ENCODE measurements at places on chromosomes 12 and 14.

DNA sequence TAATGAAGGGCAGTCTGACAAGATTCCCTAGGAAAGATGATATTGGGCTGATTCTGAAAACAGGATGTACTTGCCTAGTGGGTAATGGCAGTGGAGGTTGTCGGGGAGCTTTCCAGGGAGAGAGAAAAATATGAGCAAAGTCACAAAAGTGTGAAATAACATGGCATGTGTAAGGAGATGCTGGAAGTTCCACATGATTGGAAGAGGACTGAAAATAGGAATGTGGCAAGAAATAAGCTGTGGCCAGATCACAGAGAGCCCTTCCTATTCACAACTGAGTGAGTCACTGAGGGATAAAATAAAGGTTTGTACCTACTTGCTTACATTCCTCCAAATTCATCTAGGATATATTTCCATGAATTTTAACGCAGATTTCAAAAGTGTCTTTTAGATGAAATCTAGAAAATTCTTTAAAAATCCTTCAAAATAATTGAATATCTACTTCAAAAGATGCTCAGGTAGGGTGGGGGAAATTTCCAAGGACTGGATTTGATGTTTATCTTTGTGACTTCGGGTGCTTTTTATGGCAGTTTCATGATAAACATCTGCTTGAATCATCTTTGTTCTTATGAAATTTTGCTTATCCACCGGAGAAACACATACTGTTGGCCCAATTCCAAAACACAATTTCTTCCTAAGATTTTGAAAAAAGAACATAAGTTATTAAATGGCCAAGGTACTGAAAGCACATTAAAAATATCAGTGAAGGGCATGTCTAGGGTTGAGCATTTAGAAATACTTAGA, 36.3 kb upstream of the SLC2A13 start:
- DNase-seq, result no peak

DNA sequence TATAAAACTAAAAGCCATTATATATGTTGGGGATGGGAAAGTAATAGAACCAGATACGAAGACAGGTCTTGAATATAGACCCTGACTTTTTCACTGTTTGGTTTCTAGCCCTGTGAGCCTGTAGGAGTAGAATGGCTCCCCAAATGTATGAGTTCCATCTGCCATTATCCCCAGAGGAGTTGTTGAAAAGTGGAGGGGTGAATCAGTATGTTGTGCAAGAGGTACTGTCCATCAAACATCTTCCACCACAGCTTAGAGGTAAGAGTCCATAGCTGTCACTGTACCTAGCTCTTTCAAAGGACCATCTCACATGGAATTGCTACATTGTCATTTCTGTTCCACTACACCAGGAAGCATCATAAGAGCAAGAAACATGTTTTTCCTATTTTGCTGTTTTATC, 1.1 kb downstream of the NCAPD2 start:
- no peak for DNase-seq

GRCh38 chr12:54941659-54942058, 42.9 kb downstream of the TESPA1 start:
- DNase-seq, result no peak

DNA sequence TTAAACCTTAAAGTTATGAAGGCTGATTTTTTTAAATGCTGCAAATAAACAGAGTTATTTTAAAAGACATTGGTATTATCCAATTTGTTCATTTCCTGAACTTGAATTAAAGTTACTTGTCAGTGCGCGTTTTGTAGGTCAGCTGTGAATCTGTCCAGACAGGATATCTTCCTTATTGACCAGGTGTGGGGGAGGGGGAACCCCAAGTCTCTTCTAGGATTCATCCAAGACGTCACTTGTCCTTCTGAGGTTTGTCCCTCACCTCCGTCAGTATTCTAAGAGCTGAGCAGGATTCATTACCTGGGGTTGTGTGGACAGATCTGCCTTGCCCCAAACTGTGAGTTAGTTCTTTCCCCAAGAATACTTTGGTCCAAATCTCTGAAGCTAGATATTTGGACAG, 8.8 kb upstream of the PRIMA1 start:
- no peak for DNase-seq

DNA sequence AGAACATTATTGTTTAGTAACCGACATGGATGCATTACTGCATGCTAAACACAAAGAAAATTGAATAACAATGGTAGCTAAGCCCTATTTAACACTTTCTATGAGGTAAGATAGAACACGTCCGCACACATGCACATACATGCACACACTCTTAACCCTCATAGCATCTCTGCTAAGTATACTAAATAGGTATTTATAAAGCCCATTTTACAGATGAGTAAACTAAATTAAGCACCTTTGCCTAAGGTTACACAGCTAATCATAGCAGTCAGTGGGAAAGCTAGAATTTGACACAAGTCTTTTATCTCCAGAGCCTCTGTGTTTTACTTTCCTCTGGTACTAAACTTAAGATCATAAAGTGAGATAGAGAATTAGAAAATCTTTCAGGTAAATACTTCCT, 435.0 kb downstream of the EGLN3 start:
- no peak for DNase-seq

DNA sequence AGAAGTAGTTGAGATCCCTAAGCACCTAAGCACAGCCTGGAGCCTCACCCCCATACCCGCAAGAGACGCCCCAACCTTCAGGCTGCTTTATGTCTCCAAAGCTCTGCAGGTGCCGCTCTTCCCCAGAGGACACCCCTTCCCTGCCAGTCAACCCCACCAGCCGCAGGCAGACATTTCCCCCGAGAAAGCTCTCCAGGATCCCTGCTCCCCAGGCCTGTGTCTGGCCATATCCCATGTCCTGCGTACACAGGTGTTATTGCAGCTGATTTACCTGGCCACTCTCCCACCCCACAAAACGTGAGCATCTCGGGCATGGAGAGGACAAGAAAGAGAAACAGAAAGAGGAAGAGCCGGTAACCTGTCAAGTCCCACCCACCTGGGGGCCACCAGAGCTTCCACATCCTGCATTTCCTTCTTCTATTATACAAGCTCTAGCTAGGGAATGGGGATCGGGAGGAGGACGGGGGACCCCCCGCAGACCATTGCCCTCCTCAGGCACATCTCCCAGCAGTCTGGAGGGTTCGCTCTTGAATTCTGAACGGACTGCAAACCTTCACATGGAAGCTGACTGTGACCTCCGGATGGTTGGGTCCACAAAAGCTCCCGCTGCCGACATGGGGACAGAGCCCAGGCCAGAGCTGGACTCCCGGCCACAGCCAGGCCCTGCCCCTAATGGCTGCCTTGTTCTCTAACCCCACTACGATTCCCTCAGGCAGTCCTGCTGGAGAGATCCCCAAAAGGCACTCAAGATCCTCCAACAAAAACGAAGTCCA, 17.6 kb downstream of the CCDC88C start:
- DNase-seq, result no peak

GRCh38 chr12:132243596-132244310, 85.6 kb downstream of the GALNT9 start:
- no peak for DNase-seq

- no peak for DNase-seq
These were observed 41.4 kb downstream of the PLEKHG3 start for GRCh38 chr14:64745511-64746091.

- DNase-seq, result no peak
These were observed 121.0 kb downstream of the HELB start for GRCh38 chr12:66423266-66423665.

DNA sequence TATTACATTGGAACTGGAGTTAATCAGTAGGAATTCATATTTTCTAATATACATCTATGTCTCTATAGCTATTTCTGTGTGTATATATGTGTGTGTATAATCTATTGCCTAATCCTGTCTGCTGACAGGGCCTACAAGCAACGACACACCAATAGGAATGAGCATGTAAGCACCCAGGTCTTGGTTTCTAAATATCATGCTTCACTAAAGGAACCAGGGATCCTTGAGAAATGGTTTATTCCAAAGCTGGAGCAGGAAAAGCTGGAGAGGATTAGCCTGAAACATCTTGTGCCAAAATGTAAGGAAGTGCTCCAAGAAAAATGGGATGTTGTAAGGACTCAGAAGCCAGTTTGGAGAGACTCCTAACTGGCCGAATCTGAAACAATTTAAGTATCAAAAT, 29.3 kb upstream of the LGALS3 start:
- DNase-seq, result no peak

DNA sequence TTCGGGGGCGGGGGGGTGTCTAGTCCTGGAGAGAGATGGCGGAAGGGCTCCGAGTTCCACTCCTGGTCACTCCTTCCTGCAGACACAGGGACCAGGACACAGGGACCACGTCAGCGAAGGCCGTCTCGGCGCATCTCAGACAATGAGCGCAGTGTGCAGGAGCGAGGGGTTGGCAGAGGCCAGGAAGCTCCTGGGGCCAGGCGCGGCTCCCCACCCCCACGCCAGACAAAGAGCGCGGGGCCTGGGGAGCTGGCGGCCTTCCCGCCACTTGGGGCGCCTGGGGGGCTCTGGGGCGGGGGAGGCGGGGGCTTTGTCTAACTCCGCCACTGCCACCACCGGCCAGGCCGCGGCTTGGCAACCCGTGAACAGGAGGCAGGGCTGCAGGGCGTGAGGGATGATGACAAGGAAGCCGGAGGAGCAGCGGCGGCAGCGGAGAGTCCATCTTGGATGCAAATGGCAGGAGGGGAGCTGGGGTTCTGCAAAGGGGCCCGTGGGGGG, 2.2 kb downstream of the CDK2AP1 start:
- peak; percentile 8 for DNase-seq

GRCh38 chr12:131421509-131422186, 289.2 kb upstream of the SFSWAP start:
- no peak for DNase-seq

- DNase-seq, result no peak
These were observed 52.2 kb upstream of the AMN start for GRCh38 chr14:102870246-102870645.

DNA sequence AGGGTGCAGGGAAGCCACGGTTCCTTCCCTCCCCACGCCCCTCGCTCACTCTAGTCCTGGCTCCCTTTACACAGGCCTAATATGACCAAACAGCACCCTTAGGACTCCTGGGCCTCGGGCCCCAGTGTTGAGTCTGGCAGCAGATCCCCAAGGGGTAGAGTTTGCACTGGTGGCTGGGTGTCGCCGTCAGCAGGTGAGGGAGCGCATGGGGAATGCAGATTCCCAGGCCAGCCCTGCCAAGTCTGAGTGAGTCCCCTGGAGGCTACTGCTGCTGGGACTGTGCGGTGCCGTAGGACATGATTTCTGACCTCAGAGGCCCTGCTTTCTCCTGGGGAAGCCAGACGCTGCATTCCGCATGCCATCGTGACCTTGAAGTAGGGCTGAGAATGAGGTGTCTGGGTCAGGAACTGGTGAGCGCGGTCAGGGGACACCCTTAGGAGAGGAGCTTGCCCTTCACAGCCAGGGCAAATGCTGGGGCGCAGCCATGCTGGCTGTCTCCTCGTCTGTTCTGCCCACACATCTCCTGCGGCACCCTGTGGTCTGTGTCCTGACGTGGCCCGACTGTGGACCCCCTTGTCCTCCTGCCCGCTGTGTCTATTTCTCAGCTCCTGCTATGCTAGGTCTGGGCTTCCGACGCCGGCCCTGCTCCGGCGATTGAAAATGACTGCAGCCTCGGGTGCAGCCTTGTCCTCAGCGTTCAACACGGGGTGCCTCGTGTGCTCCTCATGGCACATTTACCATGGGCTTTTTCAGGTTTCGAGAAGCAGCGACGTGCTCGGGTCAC, 37.6 kb upstream of the PRMT8 start:
- no peak for DNase-seq

All from stimulated activated CD4-positive, alpha-beta T cell treated with anti-CD3 and anti-CD28 coated beads, TNF-alpha, amount 100 ng/mL, for 4 hours (primary cell).